K562 (cell line): ENCODE measurements at places on chromosomes 7 and 10.

DNA sequence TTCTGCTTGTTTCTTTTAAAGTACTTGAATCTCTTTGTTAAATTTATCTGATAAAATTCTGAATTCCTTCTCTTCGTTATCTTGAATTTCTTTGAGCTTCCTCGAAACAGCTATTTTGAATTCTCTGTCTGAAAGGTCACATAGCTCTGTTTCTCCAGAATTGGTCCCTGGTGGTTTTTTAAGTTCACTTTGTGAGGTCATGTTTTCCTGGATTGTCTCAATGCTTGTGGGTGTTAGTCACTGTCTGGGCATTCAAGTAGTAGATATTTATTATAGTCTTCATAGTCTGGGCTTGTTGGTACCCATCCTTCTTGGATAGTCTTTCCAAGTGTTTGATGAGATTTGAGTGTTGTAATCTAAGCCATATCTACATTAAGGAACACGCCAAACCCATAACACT is 1060.6 kb downstream of the LRMDA start:
- DNase-seq = no peak

GRCh38 chr7:143495851-143496250 is 18.2 kb downstream of the TAS2R41 start:
- DNase-seq = no peak

- DNase-seq = no peak
Measured at GRCh38 chr10:58954178-58954577, 222.3 kb upstream of the PHYHIPL start.

- DNase-seq = no peak
Measured at GRCh38 chr7:28908775-28909174, 49.4 kb downstream of the TRIL start.

- DNase-seq = no peak
Measured at GRCh38 chr10:5311617-5312016, 53.1 kb upstream of the UCN3 start.

GRCh38 chr7:41244246-41244645 is 458.6 kb downstream of the INHBA start:
- DNase-seq = no peak

GRCh38 chr10:45553613-45554012 is 119.0 kb downstream of the ZFAND4 start:
- no peak for DNase-seq

- DNase-seq = no peak
Measured at GRCh38 chr10:114576132-114576487, 82.0 kb downstream of the ABLIM1 start.

GRCh38 chr10:23433701-23434100 is 5.2 kb upstream of the OTUD1 start:
- DNase-seq = no peak
